ENCODE measurements at places on chromosomes 2 and 18. TPM values are rescaled to one million over a fixed set of nuclear protein-coding genes. Genes with fewer than 3 reads are reported as not detected.

DNA sequence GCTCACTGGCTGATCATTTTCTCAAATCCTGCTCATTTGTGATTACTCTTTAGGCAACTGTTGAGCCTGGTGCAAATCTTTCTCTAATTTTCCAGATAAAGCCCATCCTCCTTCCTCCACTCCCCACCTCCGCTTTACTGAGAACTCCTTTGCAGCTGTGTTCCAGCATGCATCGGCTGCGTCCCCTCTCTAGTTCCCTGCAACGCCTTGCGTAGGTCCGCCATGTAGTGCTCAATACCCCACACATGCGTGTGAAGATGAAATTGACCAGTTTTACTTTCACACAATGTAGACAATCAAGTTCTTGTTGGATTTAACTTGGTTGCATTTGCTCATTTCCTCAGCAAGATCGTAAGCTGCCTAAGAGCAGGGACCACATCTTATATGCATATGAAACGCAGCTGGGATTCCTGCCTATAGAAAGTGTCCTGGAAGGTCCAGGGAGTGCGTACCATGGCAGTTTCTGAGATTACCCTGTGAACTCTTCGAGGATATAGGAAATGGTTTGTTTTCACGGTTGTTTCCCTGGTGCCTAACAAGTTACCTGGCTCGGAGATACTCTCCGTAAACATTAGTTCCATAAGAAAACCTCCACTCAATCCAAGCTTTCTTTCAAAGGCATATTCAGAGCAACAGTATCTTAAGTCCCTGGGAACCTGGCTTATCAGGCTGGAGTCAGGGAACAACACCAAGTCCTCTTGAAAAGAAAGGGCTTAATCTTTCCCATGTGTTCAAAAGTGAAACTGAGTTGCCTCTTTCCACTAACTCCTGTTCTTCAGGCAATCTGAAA is 766.4 kb upstream of the ID2 start:
- DNase-seq: no peak

The TMEM247 gene
- total RNA-seq: not detected

DNA sequence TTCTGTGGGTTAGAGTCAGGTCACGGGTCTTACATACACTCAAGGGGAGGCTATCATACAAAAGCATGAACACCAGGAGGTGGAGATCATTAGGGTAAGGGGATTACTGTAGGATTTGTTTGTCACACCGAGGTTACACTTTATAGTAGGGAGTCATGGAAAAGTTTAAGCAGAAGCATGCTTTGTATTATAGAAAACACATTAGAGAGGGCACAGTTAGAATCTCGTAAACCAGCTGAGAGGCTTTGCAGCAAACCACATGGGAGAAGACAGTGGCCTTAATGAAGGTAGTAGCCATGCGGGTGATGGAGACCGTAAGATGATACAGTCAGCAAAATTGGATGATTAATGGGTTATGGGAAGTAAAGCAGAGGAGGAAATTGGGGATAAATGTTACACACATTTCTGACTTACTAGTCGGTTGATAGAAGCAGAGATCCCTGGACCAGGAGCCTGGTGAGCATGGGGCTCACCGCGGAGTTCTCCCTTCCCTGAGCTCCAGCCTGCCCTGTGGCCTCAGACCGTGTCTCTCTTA is 75.6 kb downstream of the MAPRE2 start:
- no peak for DNase-seq

DNA sequence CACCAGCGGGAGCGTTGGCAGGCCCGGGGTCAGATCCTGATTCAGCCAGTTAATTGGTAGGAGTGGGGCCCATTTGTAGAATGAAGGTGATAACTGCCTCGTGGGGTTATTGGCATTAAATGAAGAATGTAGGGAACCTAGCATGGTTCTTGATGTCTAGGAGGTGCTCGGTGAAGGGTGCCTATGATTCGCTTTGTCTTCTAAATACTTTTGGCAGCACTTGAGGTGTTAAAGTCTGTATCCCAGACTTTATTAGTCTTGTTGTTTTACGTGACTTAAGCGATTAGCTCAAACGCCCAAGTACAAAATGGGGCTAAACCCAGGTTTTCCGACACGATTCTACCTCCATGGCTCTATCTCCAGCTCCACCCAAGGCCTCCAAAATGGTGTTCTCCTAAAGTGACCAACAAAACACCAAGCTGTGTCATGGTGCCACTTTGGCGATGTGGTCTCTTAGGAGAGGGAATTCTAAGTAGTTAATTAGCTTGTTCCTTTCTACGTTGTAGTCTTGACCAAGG is 980 bp upstream of the PPP4R1 start:
- DNase-seq: no peak

DNA sequence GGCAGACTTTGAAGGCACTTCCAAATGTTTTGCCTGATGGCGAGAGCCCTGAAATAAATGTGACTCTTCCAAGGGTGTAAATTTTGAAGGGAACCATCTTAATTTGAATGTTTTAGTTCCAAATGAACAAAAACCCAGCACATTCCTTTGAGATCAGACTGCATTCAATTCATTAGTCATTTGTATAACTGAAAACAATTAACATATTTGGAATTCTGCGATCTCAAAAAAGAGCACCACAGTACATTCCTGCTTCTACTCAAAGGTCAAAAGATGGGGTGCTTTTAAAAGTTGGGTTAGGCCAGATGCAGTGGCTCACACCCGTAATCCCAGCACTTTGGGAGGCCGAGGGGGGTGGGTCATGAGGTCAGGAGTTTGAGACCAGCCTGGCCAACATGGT is 38.2 kb upstream of the CHRNA1 start:
- no peak for DNase-seq

DNA sequence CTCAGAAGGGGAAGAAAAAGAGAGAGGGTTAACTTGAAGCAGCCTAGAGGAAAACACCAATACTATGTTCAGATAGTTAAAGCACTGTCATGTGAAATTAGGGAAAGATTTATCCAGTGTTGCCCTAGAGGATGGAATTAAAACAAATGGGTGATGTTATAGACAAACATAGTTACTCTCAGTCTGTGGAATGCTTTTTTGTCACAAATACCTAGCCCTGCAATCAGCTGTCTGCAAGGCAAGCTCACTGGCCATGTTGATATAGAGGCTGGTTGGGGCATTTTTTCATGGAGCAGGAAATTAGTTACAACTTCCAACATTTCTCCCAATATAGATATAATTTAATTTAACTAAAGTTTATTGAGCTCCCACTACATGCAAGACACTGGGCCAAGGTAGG is 8.4 kb upstream of the RAB10 start:
- no peak for DNase-seq

GRCh38 chr18:9081940-9082339 is 20.6 kb upstream of the NDUFV2 start:
- no peak for DNase-seq

- no peak for DNase-seq
Observed at GRCh38 chr2:171793691-171794678, 100.1 kb downstream of the SLC25A12 start.

The MSH6 gene
- total RNA-seq: 49.9 TPM

The BUB1 gene
- 1.7 TPM for total RNA-seq

DNA sequence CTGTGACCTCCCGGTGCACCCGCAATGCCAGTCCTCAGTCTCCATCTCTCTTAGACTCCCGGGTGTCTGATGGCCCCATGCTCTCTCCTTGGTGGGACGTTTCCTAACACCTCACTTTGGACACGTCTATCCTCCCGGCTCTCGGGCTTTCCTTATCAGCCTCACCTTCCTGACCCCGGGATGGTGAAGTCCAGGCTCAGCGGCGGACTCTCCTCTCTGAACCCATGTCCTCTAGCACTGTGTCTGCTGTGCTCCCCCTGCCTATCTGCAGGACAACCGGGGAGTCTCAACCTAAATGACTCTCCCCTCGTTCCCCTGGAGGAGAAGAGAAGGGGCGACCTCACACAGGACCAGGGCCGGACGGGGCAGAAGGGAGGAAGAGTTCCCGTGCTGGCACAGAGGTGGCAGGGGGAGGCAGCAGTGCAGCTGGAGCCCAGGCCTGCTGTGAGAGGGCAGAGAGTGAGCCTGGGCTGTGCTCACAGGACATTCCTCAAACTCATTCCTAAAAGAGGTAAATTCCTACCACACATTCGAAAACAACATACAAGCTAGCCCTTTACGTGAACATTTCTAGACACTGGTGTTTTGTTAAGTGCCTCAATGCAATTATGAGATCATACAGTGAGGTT is 41.9 kb downstream of the MBP start:
- no peak for DNase-seq

GRCh38 chr2:162063281-162063680 is 10.7 kb downstream of the DPP4 start:
- DNase-seq: no peak

GRCh38 chr2:120898961-120899750 is 163.5 kb downstream of the GLI2 start:
- no peak for DNase-seq

- no peak for DNase-seq
Observed at GRCh38 chr2:88596141-88596830, 31.0 kb downstream of the EIF2AK3 start.

DNA sequence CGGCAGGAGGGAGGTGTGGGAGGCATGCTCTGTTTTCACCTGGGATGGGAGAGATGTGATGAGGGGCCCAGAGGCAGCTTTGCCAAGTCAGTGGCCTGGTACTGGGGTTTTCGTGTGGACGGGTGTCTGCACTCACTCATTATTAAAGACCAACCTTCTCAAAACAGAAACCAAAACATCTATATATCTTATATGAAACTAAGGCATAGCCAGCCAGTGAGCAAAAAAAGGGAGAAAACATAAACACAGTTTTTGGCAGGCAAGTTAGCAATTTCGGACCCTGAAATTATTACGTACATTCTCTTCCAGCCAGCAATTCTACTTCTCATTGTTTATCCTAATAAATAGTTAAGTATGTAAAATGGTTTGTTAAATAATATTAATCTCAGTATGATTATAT is 181.1 kb upstream of the SMAD2 start:
- DNase-seq: no peak

The EVA1A gene
- total RNA-seq: not detected

DNA sequence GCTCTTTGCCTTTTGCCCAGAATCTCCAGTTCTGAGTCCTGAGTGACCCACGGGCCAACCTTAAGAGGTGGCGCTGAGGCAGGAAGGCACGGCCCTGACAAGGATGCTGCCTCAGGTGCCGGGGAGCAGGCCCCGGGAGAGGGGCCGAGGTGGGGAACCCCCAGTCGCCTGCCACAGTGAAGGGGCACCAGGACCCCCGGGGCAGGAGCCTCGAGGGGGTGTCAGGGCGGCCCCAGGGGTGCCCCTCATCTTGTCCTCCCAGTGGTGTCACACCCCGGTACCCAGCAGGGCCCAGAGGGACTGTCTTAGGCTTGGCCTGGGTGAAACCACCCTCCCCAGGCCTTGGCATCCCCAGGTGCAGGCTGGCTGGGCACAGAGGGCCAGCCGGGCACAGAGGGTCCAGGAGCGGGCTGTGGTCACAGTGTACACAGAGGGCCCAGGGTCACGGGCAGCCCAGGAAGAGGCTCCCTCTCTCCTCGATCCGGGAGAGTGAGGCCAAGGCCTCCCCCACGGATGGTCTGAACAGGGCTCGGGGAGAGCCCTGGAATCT is 1.0 kb downstream of the PDCD1 start:
- no peak for DNase-seq

- DNase-seq: peak; percentile 28
Observed at GRCh38 chr2:231926180-231926741, at the start of gene NPPC. Gene NPPC (minus strand): TSS chr2:231926396. CDS start chr2:231926249, 147 bp downstream.

The CAVIN2 gene
- total RNA-seq: not detected

The MROH2A gene
- not detected for total RNA-seq

The SP140L gene
- total RNA-seq: 102 TPM

All from CD4-positive, alpha-beta memory T cell (primary cell).